ENCODE measurements at places on chromosomes 6 and 20.

DNA sequence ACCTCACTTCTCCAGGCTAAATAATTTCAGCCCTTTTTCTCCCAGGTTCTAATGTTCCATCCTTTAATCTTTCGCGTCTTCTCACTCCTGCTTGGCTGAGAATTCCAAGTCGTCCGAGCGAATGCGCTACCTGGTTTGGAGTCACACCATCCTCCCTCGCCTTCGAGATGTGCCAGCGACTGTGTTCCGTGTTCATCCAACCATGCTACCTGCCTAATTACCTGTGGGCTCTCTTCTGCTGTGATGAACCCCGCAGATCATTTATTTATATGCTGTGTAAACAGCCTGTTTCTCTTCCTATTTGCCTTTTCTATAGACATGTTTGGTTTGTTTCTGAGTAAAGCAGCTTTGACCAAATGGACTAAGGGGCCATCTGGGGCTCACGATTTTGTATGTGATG lies 83.5 kb upstream of the TMEM181 start:
- no peak for DNase-seq

DNA sequence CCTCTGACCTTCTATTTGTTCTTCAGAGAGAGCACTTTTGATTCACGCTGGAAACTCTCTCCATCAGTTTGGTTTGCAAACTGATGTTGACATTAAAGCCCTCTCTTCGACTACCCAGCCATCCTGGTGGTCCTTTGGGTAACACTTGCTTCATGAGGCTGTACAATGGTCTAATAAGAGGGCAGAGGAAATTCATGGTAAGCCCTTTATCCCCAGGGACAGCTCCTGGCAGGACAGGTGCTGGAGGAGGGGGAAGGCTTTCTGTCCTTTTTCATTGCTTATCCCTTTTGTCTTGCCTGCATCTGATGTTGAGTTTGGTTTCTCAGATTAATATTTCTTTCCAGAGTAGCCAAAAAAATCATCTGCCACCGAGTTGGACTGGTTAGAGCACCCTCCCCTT lies 52.1 kb upstream of the CD93 start:
- no peak for DNase-seq

GRCh38 chr20:43825581-43825980 lies 89.1 kb upstream of the TOX2 start:
- DNase-seq = no peak

GRCh38 chr20:51425347-51426106 lies 117.0 kb downstream of the NFATC2 start:
- DNase-seq = no peak

DNA sequence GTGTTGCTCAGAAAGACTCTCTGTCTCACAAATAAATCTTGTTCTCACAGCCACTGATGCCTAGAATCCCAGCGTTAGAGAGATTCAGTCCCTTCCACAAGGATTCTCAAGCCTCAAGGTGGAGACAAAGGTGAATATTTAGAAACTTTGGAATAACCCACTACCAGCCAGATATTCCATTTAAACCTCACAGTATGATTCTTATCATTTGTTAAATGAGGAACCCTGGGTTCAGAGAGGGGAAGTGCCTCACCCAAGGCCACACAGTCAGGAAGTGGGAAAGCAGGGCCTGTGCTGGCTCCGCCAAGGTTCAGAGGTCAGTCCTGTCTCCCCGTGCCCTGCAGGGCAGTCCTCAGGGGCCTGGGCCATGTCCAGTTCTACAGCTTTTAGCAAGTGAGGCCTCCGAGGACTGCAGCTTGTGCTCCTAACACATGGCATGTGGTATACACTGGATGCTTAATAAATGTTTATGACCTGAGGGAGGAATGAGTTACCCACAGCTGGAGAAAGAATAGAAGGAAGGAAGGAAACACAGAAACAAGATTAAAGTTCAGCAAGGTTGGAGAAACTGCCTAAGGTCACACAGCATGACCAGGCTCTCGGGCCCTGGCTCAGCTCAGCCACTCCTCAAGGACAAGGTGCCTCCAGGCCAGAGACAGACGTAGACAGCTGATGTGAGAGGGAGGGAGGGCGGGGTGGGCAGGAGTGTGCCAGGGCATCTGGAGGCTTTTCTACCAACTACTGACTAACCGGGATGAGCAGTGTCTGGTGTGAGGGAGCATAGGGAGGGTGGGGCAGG lies 3.9 kb upstream of the TGM2 start:
- no peak for DNase-seq

GRCh38 chr20:45685896-45686295 lies 15.9 kb upstream of the WFDC11 start:
- DNase-seq = no peak

- no peak for DNase-seq
These were observed 6.8 kb downstream of the ADA start for GRCh38 chr20:44644667-44645131.

GRCh38 chr6:108119769-108120141 lies 45.2 kb upstream of the OSTM1 start:
- DNase-seq = no peak

DNA sequence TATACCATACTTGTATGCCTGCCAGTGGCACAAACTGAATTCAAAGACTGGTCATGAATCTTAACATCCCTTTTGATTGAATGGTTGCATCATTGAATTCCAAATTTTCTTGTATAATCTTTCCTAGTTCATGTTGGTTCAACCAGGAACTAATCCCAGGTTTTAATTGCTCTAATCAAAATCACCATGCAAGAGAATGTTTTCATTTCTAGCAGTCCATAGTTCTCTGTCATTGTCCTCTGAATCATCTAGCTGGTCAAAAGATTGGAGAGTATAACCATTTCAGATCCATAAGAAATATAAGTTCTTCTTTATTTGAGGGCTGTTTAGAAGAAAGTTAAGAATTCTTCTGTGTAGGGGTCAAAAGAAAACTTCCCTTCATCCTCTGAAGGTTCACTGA lies 57.2 kb downstream of the ZNF292 start:
- no peak for DNase-seq

DNA sequence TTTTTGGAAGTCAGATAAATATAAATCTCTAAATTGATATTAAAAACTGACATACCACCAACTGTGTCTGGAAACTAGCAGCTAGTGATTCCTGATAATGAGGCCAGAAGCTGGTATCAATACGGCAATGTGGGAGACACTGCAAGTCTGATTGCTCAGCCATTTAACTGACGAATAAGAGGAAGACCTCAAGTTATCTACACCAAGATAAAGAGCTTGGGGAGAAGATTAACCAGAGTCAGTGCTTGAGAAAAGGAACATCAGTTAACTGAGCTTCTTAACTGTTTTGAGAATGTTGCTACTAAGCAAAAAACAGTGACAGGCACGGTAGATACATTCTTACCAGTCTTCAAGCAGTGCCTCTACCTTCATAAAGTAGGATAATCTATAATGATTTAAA lies 140.4 kb upstream of the TENT5A start:
- DNase-seq = no peak

DNA sequence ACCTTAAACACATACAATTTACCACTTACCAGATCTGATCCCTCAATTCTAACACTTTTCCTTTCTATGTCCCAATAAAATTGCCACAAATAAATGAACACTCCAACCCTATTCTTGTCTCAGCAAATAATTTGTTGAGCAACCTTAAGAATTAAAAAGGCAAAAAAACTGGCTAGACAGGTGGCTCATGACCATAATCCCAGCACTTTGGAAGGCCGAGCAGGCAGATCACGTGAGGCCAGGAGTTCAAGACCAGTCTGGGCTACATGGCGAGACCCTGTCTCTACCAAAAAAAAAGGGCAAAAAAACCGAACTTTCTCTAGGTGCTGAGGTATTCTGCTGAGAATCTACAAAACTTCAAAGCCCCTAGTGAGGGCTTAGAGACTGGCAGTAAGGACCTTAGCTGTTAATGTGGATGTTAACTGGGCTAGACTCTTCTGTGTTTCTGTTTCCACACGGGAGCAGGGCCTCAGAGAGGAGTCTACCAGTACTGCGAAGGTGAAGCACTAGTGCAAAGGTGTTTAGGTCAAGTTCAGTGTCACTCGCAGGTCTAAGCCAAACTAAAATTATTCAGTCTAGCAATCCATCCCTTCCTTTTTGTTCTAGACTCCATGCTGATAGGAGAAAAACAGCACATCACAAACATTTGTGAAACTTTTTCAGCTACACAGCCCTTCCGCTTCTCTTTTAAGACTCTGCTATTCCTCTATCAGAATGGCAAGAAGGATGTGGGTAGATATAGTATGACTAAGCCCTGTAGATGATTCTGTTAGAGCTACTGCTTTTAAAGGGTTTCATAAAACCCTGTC lies 2.6 kb downstream of the FASTKD5 start:
- no peak for DNase-seq

DNA sequence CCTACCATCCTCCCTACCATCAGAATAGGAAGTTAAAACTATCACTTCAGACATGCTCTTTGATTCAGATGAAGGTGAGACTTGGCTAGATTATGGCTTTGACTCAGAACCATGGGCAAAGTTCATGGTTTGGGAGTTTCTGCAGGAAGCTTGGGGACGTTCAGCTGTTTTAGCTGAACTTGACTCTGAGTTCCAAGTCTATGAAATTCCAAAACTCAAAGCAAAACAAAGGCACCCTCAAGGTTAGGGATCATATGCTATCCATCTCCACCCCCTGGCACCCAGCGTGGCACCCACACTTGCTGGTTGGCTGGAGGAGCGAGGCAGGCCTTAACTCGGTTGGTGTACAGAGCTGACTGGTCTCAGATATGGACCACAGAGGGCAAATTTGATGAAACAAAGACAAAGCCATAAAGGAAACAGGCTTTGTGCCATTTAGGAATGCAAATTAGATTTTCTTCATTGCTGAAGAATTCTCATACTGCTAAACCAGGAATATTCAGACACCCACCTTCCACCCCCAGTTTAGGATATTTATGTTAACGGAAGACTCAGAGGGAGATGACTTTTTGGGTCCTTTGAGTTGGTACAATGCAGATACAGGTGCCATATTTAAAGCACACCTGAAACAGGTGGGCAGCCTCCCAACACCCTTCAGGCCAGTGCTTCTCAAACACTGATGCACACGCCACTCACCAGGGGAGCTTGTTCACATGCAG lies 88.4 kb upstream of the SLC22A16 start:
- no peak for DNase-seq

DNA sequence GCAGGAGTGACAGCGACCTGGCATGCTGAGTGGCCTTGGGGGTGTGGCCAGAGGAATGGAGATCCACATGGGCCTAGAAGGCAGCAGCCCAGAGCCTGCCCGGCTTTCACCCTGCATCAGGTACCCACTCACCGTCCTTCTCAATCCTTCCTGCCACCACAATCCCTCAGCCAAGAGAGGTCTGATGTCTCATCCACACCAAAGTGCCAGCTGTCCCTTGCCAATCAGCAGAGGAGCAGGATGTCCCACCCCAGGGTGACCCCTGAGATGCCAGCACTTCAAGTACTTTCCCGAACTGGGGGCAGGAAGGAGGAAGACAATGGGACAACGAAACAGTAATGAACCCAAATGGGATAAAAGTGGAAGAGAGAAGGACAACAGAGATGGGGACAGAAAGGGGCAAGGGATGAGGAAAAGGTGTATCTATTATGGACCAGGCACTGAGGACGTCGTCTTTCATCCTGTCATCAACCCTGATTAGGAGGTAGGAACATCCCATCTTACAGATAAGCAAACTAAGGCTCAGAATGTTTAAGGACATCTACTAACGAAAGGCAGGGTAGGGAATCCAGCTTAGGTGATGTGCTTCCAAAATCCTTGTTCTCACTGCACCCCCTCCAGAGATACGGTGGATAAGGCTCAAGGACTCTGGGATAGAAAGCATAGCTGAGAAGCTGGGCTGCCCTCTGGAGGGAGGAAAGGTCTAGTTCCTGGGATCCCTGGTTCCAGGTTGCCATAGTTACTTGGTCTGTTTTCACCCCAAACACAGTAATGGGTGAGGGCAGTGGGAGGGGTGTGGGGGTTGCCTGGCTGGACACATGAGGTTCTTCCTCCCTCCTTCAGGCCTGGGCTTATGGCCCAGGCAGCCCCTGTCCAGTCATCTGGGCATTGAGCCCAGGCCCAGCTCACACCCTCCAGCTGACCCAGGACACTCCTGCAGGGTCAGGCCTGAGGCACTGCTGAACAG lies 4.5 kb upstream of the TNXB start:
- no peak for DNase-seq

DNA sequence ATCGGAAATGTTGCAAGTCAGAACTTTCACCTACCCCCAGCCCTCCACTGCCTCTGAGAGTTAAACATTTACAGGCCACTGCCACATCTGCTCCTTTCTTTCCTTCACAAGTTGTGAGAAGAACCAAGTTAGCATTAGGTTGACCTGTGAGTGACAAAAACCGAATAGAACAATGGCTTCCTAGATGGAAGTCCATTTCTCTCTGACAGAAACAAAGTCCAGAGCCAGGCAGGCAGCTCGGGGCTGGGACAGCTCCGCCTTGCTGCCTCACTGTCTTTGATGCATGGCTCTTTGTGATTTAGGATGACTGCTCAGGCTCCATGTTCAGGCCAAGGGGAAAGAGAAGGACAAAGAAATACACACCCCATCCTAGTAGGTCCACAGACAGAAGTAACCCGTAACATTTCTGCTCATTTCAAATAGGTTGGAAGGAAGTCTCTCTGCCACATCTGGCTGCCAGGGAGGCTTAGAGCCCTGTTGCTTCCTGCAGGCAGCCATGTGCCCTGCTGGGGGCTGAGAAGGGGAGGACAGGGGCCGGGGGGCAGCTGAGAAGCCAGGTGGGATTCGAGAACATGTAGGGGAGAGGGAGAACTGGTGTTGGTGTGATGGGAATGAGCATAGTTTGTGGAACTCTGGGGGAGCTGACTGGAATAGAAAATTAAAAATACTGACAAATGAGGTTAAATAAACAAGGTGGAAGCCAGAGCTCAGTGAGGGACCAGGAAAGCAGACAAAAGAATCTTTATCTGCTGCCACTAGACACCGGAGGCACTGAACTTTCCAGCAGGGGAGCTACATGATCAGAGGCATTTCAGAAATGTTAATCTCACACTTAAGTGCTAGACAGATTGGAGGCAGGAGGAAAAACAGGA lies 19.5 kb upstream of the IER3 start:
- DNase-seq = no peak

DNA sequence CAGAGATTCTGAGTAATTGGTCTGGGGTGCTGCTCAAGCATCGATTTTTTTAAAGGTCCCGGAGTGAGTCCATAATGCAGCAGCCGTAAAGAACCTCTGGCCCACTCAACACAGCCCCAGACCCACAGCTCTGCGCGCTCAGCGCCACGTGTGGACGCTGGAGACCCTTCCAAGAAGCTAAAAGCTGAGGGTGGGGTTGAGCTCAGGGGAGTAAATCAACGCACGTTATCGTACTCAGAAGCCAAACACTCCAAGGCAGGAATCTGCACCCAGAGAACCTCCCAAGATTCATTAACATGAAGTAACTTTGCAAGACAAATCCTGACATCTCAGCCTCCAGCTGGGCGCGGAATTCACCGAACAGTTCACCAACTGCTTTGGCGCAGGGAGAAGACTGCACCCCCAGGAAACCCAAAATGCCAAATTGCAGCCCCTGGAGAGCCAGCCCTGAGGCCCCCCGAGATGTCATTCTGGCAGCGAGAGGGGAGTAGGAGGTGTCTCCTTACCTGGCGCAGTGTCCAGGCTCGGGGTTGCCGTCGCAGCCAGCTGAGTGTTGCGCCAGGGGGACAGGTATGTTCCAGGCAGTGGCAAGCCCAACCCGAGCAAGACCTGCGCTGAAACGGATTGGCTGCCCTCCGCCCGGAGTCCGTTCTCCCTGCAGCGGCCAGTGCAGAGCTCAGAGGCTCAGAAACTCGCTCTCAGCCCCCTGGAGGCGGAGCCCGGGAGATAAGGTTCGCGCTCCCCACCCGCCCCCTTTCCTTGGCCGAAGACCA lies at the start of gene COL21A1:
TSS of gene COL21A1 (minus strand) at position 700 of the 773 bp plus-strand sequence. CDS start 64,962 bp downstream, outside the sequence.
- no peak for DNase-seq

GRCh38 chr6:91464201-91464600 lies 877.3 kb upstream of the MAP3K7 start:
- DNase-seq = no peak

GRCh38 chr20:37346535-37347346 lies 801 bp downstream of the SRC start:
- DNase-seq = no peak
